Fibroblast of skin of abdomen (primary cell): ENCODE measurements at places on chromosomes 2 and 18.
A peak's percentile ranks its signal among the peaks of the same experiment; 100 is the strongest.

- DNase-seq = no peak
Observed at GRCh38 chr2:173983391-173983871, 18.3 kb upstream of the SP3 start.

DNA sequence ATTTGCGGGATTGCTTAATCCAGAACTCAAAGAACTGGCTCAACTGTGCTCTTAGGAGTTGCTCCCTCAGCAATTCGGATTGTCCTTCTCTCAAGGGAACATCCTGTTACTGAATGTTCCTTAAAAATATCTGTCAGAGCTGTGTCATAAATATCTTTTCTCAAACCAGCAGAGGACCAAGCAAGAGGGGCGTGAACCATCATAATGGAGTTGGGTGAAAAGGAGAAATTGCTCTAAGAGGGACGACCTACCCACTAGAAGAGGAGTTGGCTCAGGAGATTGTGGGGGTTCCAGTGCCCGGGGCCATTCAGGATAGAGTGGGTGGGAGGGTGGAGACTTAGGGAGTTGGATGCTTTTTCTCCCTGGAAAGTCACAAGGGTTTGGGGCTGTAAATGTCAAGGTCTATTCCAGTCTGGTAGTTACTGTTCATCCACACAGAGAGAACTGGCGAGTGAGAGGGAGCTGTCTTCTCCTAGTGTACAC lies 59.5 kb downstream of the MERTK start:
- no peak for DNase-seq

DNA sequence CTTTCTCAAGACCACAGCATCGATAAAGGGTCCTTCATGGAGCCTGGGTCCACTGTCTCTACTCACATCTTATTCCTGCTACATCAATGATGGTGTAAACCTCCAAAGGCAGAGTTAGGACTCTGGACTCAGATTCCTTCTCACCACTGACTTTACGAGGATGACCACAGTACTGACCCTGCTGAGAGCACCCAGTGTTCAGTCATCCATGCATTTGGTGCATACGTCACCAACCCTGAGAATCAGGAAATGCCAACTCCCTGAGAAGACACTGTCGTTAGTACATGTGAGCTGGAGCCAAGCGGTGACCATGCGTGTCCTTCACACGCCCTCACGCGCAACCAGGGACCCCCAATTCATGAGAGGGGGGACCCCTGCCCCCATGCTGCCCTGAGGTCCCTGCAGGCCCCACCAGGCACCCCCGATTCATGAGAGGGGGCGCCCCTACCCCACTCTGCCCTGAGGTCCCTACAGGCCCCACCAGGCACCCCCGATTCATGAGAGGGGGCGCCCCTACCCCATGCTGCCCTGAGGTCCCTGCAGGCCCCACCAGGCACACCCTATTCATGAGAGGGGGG lies 178.4 kb upstream of the TPO start:
- no peak for DNase-seq

DNA sequence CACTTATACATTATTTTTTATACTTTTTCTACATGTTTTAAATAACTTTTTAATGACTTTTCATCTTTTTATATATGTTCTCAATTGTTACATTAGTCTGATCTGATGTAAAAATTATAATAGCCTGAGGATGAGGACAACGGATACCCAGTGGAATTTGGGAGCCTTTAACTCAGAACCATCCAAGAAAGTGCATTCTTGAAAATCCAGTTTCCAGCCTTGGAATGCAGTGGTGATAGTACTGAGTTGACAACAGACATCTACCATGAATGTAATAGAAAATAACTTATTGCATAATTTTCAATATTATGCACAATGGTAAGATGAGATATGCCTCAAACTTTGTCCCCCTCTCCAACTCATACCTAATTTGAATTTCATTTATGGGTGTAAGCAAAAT lies 120.7 kb upstream of the ZC3H15 start:
- peak; percentile 34 for DNase-seq

DNA sequence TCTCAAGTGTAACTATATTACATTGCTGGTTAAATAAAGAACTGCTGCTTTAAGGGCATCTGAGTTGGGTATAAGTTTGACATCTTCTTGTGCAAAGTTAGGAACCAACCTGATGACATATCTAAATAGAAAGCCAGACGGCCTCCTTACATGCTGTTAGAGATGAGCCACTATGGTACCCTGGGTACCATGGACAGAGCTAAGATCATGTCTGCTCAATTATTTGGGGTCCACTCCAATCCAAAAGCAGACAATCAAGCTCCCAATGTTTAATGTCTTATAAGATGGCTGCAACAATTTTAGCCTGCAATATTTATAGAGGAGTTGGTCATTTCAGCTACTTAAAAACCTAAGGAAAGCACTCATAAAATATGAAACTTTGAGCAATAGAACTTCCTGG lies 86.2 kb downstream of the UPP2 start:
- peak; percentile 5 for DNase-seq

- DNase-seq = peak; percentile 52
Observed at GRCh38 chr2:67879586-67880290, 183.1 kb downstream of the C1D start.

DNA sequence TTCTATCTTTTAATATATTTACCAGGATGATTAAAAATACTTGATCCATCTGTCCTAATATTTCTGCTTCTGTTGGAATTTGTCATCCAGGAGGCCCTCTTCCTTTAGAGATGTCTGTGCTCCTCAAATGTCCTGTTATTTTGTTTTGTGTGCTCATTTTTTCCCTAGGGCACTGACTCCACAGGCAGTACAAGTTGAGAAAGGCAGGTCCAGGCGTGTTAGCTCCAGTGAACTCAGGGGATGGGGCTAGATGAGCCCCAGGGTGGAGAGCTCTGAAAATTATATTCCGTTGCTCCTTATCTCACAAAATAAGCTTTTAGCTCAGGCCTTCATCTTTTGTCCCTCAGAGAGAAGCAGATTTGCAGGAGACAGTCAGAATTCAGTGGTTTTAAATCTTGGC lies 105.7 kb downstream of the SLC4A3 start:
- no peak for DNase-seq

DNA sequence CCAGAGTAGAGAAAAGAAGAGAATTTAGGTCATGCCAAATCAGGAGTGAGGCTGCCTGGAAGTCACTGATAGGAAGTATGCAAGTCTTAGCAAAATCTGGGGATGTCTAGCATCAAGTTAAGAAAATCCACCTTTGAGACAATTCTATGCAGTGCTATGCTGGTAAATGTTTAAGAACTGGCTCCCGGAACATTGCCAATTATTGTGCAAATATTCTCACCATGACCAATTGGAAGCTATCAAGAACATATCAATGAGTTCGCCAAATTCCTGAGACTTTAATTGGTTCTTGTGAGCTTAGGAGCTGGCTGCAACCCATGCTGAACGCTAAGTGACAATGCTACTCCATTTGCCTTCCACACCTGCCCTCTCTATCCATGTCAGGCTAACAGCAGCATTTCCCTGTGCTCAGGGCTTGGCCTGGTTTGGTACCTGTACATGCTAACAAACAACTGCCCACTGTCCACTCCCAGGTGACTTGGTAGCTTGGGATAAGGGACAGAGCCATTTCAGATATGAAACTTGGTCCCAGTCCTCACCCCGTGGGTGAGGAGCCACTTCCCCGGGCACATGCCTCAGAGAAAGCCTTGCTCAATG lies 172.9 kb upstream of the KLHL29 start:
- DNase-seq = no peak

DNA sequence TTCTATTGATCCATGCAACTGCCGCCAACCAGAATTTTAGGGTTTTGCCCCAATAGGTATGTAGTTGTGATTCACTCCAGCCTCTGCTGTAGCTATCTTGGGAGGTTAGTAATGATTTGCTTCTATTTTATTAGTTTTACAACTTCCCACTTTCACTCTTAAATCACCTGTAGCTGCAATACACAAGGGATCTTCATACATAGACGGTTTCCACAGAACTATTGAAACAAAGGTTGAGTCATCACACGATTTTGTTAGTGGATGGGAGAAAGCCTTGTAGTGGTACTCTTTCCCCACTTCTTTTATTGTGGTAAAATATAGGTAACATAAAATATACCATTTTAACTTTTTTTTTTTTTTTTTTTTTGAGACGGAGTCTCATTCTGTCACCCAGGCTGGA lies 104.2 kb upstream of the SPRED2 start:
- no peak for DNase-seq

GRCh38 chr2:62034715-62035114 lies 129.2 kb downstream of the COMMD1 start:
- no peak for DNase-seq

DNA sequence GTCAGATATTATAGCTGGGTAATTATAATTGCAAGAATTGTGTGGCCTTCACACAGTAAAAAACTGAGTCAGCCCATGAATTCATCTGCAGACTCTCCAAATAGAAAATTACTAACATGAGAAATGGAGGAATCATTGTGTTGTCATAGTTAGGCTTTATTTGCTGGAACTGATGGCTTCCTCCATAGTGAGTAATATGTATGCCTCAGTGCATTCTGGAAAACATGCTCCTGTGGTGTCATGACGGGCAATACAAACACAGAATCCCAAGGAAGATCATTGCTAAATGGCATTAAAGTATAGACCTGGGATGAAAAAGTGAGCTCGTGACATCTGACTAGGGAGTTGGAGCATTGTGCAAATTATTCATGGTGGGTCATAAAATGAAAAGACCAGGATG lies 23.6 kb upstream of the NMS start:
- no peak for DNase-seq
